ENCODE measurements at places on chromosomes 16 and 17.

GRCh38 chr16:81630635-81631031 lies 148.5 kb upstream of the PLCG2 start:
- peak; percentile 28 for DNase-seq

- DNase-seq, result no peak
Observed at GRCh38 chr17:63311416-63311937, 134.6 kb downstream of the CYB561 start.

DNA sequence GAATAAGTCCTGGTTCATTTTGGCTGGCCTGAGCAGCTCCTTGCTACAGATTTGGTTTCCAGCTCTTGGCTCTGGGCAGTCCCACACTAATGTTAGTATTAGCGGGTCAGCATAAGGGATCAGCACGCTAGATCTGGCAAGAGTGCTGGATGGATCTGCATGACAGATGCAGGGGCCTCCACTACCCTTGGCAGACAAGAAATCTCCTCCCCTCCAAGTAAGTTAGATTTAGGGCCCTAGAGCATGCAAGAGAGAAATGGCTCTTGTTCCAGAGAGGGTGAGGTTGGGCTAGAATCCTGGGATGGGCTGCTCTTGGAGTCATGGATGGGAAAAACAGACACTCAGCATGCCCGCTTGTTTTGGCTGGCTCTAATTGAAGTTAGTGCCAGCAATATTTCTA lies 414.3 kb downstream of the RBFOX1 start:
- DNase-seq, result no peak

GRCh38 chr17:17146786-17147406 lies 59.2 kb downstream of the PLD6 start:
- peak; percentile 17 for DNase-seq

DNA sequence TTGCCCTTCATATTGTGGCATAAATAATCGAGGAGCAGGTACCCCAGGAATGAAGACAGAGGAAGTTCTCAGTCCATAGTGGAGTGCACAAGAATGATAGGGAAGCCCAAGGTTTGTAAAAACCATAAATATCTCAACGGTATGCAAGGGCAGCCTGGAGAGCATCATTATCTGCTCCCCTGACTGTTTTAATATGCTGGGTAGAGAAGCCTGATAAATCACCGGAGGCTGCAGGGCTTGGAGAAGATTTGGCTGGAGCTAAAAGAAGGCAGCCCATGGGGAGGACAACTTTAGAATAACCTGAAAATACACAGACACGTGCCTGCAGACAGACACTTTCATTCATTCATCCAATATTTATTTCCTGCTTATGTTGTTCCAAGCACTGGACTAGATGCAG lies 205.2 kb upstream of the RPL38 start:
- DNase-seq, result no peak

DNA sequence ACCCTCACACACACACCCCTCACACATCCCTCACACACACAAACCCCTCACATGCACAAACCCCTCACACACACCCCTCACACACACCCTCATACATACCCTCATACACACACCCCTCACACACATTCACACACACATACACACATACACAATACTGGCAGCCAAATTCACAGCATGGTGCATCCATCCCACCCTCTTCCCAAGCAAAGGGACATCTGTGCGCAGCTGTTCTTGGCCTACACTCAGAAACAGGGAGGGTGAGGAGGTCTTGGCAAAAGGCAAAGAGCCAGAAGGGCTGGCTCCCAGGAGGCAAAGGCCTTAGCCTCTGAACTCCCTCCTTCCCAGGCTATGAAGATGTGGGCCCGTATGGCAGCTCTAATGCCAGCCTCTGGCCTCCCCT lies 23.4 kb downstream of the C17orf67 start:
- no peak for DNase-seq

DNA sequence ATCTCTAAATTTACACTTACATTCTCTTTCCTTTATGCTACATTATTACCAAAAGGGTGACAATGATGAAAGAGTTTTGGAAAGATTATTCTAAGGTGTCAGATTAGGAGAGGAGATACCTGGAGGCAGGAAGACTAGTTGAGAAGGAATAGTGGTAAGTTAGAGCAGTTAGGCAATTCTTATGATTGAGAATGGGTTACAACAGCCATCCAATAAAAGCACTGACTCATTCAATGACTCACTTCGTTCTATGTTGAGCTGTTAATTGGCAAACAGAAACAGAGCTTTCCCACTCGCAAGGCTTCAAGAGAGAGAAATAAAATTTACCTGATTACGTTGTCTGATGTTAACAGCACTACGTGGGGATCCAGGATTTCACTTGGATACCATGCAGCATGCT lies 5.8 kb downstream of the NUP88 start:
- peak; percentile 80 for DNase-seq

- no peak for DNase-seq
Observed at GRCh38 chr16:19137201-19138128, 23.7 kb downstream of the ITPRIPL2 start.

DNA sequence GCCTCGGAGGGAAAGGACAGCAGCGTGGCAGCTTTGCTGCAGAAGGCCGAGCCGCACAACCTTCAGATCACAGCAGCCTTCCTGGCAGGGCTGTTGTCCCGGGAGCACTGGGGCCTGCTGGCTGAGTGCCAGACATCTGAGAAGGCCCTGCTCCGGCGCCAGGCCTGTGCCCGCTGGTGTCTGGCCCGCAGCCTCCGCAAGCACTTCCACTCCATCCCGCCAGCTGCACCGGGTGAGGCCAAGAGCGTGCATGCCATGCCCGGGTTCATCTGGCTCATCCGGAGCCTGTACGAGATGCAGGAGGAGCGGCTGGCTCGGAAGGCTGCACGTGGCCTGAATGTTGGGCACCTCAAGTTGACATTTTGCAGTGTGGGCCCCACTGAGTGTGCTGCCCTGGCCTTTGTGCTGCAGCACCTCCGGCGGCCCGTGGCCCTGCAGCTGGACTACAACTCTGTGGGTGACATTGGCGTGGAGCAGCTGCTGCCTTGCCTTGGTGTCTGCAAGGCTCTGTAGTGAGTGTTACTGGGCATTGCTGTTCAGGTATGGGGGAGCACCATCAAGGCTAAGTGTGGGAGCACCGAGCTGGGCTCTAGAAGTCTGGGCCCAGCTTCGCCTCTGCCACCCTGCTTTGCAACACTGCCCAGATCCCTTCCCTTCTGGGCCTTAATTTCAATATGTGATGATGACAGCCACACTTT lies 18.6 kb downstream of the NOD2 start:
- DNase-seq, result no peak

GRCh38 chr17:44219108-44219615 lies 313 bp downstream of the UBTF start:
- peak; percentile 67 for DNase-seq

- no peak for DNase-seq
Observed at GRCh38 chr16:5906351-5906750, 808.8 kb upstream of the EEF2KMT start.

GRCh38 chr16:68146585-68146984 lies 61.4 kb downstream of the NFATC3 start:
- DNase-seq, result no peak

GRCh38 chr17:489758-490329 lies 137.2 kb upstream of the RPH3AL start:
- peak; percentile 60 for DNase-seq

DNA sequence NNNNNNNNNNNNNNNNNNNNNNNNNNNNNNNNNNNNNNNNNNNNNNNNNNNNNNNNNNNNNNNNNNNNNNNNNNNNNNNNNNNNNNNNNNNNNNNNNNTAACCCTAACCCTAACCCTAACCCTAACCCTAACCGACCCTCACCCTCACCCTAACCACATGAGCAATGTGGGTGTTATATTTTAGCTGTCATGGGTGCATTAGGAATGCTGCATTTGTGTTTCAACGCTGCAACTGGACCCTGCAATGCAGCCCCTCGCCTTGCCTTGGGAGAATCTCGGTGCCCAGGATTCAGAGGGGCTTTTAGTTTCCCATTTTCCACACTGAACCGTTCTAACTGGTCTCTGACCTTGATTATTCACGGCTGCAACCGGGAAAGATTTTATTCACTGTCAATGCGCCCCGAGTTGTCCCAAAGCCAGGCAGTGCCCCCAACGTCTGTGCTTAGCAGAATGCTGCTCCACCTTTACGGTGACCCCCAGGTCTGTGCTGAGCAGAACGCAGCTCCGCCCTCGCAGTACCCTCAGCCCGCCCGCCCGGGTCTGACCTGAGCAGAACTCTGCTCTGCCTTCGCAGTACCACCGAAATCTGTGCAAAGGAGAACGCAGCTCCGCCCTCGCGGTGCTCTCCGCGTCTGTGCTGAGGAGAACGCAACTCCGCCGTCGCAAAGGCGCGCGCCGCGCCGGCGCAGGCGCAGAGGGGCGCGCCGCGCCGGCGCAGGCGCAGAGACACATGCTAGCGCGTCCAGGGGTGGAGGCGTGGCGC lies 43.3 kb downstream of the POLR3K start:
- peak; percentile 17 for DNase-seq

GRCh38 chr17:7647018-7647417 lies 3.7 kb upstream of the ATP1B2 start:
- no peak for DNase-seq

DNA sequence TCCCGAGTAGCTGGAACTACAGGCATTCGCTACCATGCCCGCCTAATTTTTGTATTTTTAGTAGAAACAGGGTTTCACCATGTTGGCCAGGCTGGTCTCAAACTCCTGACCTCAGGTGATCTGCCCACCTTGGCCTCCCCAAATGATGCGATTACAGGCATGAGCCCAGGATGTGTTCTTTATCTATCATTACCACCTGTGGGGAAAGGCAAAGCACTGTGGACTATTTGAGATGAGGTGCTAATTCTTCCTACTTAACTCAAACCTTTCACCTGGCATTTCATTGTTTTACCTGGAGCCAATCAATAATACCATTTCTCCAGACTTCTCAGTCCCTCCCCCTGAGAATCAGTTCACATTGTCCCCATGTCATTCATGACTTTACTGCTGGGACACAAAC lies 20.4 kb upstream of the PPM1D start:
- no peak for DNase-seq

DNA sequence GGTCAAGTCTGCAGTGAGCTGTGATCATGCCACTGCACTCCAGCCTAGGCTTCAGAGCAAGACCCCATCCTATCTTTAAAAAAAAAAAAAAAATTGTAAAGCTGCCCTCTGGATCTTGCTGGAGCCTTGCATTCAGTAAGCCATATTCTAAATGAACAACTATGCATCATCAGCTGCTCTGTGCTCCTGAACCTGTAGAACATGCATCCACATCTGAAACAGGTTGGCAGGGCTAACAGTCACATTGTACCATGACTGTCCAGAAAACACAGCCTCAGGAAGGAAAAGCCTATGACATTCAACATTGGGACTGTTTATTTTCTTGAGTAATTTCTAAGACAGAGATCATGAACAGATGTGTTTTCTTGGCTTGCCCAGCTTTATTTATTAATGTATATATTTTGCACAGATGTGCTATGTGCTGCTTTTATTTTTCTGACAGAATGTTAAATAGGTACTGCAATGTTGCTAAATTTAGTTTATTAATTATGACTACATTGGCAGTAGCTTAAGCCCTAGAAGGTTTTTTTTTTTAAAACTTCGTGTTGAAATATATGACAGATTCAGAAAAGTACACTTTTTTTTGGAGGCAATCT lies 19.8 kb downstream of the ACSF2 start:
- no peak for DNase-seq

DNA sequence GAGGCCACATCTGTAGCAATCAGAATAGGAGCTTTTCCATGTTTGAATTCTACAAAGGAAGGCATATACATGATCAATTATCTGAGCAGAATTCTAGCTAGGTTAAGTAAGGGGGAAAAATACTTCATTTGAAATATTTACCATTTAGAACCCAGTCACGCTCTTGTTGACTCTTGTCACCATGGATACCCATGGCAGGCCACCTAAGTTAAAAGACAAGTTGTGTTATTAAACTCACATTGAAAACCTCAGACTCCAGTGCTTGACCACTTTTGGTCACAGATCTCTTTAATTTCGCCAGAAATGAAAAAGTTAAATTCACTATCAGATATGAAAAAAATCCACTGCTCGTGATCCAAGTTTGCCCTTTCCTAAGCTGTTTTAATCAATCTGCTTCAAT lies 4.1 kb downstream of the DDX5 start:
- no peak for DNase-seq

- DNase-seq, result peak; percentile 25
Observed at GRCh38 chr16:66740010-66740409, 11.4 kb downstream of the DYNC1LI2 start.

DNA sequence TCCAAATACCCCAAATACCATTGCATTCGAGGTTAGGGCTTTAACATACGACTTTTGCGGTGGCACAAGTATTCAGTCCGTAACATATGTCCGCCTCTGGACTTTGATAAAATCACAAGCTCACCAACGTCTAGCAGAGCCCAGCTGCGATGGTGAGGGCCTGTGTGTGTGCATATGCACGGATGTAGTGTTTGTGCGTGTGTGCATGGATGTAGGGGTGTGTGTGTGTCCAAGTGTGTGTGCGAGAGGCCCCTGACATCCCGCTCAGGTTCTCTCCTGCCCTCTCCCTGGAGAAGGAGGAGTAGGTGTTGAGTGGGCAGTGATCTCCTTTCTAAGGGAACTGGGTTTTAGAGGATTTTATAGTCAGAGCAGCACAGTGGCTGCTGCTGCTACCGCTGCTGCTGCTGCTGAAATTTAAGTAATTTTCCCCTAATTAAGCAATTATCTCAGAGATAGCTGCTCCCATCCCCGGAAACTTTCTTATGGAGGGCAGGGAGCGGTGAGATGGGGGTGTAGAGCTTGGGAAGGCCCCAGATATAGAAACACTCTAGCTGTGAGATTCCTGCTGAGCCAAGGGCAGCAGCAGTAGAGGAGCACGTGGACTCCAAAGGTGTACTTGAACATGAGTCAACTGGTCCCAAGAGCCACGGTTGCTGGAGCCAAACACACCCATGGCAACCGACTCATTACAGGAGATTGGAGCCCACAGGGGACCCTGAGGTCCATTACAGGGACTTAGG lies 121.7 kb upstream of the SDK2 start:
- DNase-seq, result no peak

DNA sequence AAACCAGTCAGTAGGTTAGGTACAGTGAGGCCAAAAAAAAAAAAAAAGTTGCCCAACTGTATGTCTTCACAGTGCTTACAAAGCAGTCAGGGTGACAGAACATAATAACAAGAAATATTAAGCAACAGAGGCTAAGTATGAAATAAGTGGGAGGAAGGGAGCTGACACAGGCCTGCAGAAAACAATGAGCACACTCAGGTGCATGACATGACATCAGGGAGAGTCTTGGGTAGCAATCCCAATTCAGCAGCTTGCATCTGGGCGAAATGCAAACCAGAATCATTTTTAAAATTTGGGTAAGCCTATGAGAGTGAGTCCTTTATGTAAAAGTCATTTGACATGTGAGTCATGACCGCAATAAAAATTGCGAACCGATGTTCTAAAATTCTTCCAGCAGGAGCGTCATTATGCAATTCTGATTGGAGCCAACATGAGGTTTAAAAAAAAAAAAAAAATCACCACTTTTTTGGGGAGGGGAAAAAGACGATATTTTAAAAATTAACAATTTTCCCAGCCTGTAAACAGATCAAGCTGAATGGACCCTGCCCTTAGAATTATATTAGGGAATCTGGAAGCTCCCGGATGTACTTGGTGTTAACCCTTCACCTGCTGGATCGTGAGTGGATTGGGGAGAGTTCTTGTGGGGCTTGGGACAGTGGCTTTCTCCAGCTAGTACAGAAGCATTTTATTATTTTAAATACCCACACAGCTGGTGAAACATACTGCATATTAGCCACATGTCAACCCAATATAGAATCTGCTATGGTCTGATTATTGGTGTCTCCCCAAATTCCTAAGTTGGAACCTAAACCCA lies 127.9 kb downstream of the NPIPB5 start:
- DNase-seq, result peak; percentile 58
